ENCODE measurements at places on chromosomes 13 and 19. TPM values are rescaled to one million over a fixed set of nuclear protein-coding genes. Genes with fewer than 3 reads are reported as not detected.
A peak's percentile ranks its signal among the peaks of the same experiment; 100 is the strongest.

DNA sequence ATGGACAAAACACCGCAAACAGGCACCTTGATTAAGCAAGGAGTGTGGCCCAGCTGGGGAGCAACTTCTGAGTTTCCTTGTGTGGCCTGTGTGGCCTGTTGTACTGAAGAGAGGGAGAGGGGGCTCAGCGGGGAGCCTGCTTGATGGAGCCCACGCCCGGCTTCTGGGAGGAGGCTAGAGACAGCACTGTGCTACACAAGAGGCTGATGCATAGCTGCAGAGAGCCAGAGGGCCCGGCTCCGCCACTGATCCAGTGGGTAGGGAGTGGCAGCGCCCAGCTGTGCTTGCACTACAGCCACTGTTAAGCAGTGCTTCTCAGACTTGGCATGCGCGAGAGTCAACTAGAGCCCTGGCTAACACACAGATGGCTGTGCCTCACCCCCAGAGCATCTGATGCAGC lies 19.0 kb downstream of the LYL1 start:
- H3K36me3 ChIP-seq = no peaks in the 10 kb centered on the region
- H3K4me1 ChIP-seq = no peaks in the 10 kb centered on the region
- H3K27me3 ChIP-seq = no peaks in the 10 kb centered on the region

LHFPL6 gene
- total RNA-seq = not detected

ZNF256 gene
- 3.8 TPM for total RNA-seq

OCEL1 gene
- 13.0 TPM for total RNA-seq

GRCh38 chr19:48085076-48085475 lies 25.5 kb downstream of the PLA2G4C start:
- peak; percentile 24 for DNase-seq
- H3K4me1 ChIP-seq = peaks cover 4% of the 10 kb centered on the region
- H3K27me3 ChIP-seq = no peaks in the 10 kb centered on the region
- no peak overlapping the region for H3K27ac ChIP-seq
- no peak overlapping the region for H3K4me3 ChIP-seq

- no peak overlapping the region for H3K4me3 ChIP-seq
- no peaks in the 10 kb centered on the region for H3K27me3 ChIP-seq
- H3K4me1 ChIP-seq = peaks cover 94% of the 10 kb centered on the region
- DNase-seq = peak; percentile 74
- peak overlapping the region; percentile 97 for H3K27ac ChIP-seq
- no peaks in the 10 kb centered on the region for H3K36me3 ChIP-seq
Measured at GRCh38 chr13:50404116-50404515, 388.9 kb downstream of the KCNRG start.

- DNase-seq = no peak
- H3K27me3 ChIP-seq = no peaks in the 10 kb centered on the region
- no peaks in the 10 kb centered on the region for H3K4me1 ChIP-seq
- no peaks in the 10 kb centered on the region for H3K36me3 ChIP-seq
- no peak overlapping the region for H3K27ac ChIP-seq
- no peak overlapping the region for H3K4me3 ChIP-seq
Measured at GRCh38 chr19:33432446-33433170, 59.1 kb downstream of the CEBPG start.

GRCh38 chr13:40665126-40666044 lies 1.1 kb downstream of the FOXO1 start:
- DNase-seq = peak; percentile 75
- H3K36me3 ChIP-seq = no peaks in the 10 kb centered on the region
- peak overlapping the region; percentile 85 for H3K4me3 ChIP-seq
- H3K27me3 ChIP-seq = no peaks in the 10 kb centered on the region

DNA sequence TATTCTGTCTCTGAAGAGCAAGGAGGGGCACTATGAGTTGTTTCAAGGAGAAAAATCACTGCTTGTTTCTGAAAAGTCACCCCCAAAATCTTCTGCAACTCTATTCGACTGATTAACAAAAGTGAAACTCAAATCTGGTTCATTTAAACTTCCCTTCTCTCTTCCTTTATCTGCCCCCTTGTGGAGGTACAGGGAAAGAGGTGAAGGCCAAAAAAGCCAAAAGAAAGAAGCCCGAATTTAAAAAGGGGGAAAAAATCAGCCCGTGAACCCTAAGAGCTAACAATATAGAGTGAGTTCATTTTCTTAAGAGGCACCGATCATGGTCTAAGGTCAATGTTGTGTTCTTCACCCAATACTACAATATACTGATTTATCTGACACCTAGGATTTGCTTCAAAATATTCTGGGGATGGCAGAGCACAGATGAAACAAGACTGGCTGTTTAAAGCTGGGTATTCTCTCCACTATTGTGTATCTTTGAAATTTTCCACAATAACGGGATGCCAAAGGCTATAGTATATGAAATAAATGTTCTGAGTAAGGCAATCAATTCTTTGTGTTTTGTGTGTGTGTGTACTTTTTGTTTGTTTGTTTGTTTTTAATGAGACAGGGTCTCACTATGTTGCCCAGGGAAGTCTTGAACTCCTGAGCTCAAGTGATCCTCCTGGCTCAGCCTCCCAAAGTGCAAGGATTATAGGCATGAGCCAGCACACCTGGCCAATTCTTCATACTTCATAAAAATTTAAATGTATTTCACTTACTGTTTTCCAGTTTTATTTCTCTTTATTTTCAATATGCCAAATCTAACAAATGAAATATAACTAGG lies 55.0 kb upstream of the EEF1AKMT1 start:
- peak overlapping the region; percentile 30 for H3K27ac ChIP-seq
- peaks cover 56% of the 10 kb centered on the region for H3K4me1 ChIP-seq
- peak overlapping the region; percentile 39 for H3K4me3 ChIP-seq
- no peaks in the 10 kb centered on the region for H3K36me3 ChIP-seq
- DNase-seq = peak; percentile 89
- H3K27me3 ChIP-seq = no peaks in the 10 kb centered on the region

MIER2 gene
- 7.9 TPM for total RNA-seq

DNA sequence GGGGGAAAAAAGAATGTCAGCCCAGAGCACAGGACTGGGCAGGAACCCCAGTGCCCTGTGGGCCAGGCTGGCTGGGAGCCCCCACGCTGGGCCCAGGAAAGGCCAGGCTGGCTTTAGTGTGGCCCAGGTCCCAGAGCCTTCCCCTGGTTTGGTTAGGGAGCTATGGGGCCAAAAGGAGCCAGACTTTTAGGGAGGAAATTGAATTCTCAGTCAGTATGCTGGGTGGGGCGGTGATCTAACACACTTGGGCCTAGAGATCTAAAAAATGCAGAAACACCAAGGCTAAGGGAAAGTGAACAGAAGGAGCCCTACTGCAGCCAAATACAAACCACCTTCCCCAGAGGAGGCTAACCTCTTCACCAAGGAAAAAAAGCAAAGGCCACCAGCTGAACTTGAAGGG lies 137.5 kb downstream of the CRYL1 start:
- no peaks in the 10 kb centered on the region for H3K36me3 ChIP-seq
- no peak overlapping the region for H3K27ac ChIP-seq
- no peak overlapping the region for H3K4me3 ChIP-seq
- DNase-seq = no peak
- H3K4me1 ChIP-seq = no peaks in the 10 kb centered on the region

DNA sequence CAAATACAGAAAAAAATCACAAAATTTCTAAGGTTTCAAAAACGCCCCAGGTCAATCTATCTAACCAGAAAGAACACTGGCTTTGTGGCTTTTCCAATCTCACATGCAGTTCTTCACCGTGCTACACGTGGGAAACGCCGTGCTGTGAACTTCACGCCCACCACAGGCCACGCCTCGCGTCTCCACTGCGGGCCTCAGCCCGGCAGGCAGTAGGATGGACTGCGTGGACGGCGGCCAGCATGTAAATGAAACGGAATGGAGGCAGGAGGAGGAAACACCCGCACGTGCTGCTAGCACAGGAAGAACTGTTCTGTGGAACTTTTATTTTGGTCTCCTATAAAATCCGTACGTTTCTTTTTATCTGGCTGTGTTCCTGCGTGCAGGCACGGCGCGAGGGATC lies 23.8 kb downstream of the ZNF787 start:
- H3K27ac ChIP-seq = no peak overlapping the region
- no peaks in the 10 kb centered on the region for H3K27me3 ChIP-seq
- peaks cover 11% of the 10 kb centered on the region for H3K36me3 ChIP-seq
- H3K4me3 ChIP-seq = no peak overlapping the region
- no peaks in the 10 kb centered on the region for H3K4me1 ChIP-seq

GRCh38 chr19:35889370-35890112 lies 10.8 kb downstream of the NFKBID start:
- no peak overlapping the region for H3K4me3 ChIP-seq
- no peak for DNase-seq
- H3K36me3 ChIP-seq = peaks cover 3% of the 10 kb centered on the region
- H3K4me1 ChIP-seq = no peaks in the 10 kb centered on the region
- H3K27me3 ChIP-seq = no peaks in the 10 kb centered on the region

B3GNT3 gene
- total RNA-seq = not detected

DNA sequence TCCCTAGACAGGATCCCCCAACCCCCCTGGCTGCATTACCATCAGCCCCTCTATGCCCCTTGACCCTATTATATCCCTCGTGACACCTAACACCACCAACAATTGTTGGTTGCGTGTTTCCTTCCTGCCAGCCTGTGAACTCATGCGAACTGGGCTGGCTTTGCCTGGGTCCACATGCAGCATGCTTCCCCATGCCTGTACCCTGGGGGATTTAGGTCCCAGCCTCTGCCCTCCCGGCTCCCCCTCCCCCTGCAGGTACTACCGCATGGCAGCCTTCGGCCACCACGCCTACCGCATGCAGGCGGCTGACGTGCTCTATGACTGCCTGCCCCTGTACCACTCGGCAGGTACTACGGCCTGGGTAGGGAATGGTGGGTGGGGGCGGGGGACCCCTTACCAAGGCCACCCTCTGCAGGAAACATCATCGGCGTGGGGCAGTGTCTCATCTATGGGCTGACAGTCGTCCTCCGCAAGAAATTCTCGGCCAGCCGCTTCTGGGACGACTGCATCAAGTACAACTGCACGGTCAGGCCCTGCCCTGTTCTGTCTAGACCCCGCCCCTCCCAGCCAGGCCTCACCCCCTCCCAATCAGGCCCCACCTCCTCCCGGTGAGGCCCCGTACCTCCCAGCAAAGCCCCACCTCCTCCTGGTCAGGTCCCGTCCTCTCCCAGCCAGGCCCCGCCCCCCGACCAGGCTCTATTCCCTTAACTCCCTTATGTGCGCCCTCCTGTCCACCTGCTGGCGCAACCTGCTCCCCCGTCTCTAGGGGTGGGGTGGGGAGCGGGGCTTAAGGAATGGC lies 18.5 kb downstream of the SLC27A1 start:
- peak; percentile 95 for DNase-seq
- H3K36me3 ChIP-seq = no peaks in the 10 kb centered on the region
- no peaks in the 10 kb centered on the region for H3K27me3 ChIP-seq
- peak overlapping the region; percentile 41 for H3K4me3 ChIP-seq

GRCh38 chr13:79468819-79469218 lies 12.1 kb upstream of the NDFIP2 start:
- H3K4me3 ChIP-seq = no peak overlapping the region
- no peak for DNase-seq
- H3K36me3 ChIP-seq = no peaks in the 10 kb centered on the region
- H3K27me3 ChIP-seq = no peaks in the 10 kb centered on the region
- no peak overlapping the region for H3K27ac ChIP-seq
- H3K4me1 ChIP-seq = no peaks in the 10 kb centered on the region

GRCh38 chr19:31596751-31597150 lies 247.5 kb upstream of the TSHZ3 start:
- H3K4me1 ChIP-seq = peaks cover 26% of the 10 kb centered on the region
- H3K27ac ChIP-seq = no peak overlapping the region
- H3K36me3 ChIP-seq = no peaks in the 10 kb centered on the region
- DNase-seq = no peak
- H3K27me3 ChIP-seq = no peaks in the 10 kb centered on the region

DNA sequence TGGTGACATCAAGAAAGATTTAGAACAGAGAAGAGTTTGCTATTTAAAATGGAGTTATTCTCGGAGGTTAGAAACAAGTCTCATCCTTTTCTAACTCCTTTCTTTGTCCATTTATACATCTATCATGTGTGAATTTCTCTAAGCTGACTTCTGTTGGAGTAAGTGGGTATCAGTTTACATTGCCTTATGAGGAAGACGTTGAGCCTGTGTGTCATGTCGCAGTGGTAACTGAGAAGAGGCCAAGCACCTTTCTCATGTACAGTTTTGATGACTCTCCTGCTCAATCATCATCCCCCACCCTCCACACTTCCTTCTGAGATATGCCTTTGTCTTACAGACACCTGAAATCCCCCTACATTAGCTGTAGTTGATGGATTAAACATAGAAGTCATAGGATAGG lies 624.8 kb downstream of the LIG4 start:
- no peaks in the 10 kb centered on the region for H3K36me3 ChIP-seq
- no peak overlapping the region for H3K4me3 ChIP-seq
- no peak for DNase-seq
- no peaks in the 10 kb centered on the region for H3K27me3 ChIP-seq
- H3K27ac ChIP-seq = no peak overlapping the region

DNA sequence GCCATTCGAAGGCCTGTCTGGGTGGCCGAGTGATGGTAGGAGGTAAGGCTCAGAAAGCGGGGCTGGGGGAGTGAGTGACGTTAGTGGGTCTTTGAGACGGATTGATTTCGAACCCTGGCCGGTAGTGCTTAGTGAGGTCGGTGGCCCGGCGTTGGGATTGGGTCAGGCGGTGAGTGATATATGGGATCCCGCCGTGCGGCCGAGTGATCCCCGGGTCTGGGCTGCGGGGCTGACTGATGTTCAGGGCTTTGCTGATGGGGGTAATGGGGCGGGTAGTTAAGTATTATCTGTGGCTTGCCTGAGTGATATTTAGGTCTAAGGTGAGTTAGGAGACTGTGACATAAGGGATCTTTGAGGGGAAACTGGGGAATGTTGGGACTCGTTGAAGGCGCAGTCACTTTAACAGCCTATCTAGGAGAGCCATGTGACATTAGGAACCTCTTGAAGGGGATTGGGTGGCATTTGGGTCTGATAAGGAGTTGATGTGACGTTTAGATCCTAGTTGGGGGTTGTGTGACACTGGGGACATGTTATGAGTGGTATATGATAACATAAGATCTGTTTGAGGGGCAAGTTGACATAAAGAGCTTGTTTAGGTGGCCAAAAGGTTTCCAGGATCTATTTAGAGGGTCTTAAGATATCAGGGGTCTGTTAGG lies 543 bp downstream of the PSMC4 start:
- no peak for DNase-seq
- no peak overlapping the region for H3K27ac ChIP-seq
- H3K27me3 ChIP-seq = no peaks in the 10 kb centered on the region
- peak overlapping the region; percentile 81 for H3K4me3 ChIP-seq
- H3K4me1 ChIP-seq = peaks cover 19% of the 10 kb centered on the region

DNA sequence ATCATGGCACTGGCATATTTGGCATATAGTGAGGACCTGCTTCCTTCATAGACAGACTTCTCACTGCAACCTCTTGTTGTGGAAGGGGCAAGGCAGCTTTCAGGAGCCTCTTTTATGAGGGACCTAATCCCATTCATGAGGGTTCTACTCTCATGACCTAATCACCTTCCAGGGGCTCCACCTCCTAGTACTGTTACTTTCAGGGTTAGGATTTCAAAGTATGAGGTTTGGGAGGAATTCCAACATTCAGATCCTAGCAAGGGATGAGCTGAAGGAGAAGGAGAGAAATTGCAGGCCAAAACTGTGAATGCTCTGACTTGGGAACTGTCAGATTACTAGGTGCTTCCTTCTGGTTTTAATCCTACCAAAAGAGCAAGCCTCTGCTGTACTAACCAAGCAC lies 87.8 kb downstream of the LMO7 start:
- DNase-seq = no peak

TMEM145 gene
- total RNA-seq = 18.7 TPM

PCSK4 gene
- 5.0 TPM for total RNA-seq

Measured in Karpas-422 (cell line).